NCI-H1436 (cell line): ENCODE measurements at places on chromosomes 11 and 22.
A peak's percentile ranks its signal among the peaks of the same experiment; 100 is the strongest.

DNA sequence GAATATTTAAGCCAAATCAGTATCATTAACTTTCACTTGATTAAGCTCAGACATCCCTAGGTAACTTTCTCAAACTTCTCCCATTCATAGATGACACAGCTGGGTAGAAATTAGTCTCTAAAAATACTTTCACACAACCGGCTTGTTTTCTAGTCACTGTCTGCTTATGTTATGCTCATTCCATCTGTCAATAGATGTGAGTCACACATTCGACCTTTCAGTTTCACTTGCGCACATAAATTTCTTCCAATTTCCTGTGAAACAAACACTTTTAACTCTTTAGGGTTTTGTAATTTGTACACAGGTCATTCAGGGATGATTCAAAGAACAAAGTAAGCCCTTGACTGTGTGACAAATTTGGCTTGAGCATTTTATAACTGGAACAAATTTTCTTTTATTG, 723.0 kb downstream of the KCNA4 start:
- DNase-seq = no peak

DNA sequence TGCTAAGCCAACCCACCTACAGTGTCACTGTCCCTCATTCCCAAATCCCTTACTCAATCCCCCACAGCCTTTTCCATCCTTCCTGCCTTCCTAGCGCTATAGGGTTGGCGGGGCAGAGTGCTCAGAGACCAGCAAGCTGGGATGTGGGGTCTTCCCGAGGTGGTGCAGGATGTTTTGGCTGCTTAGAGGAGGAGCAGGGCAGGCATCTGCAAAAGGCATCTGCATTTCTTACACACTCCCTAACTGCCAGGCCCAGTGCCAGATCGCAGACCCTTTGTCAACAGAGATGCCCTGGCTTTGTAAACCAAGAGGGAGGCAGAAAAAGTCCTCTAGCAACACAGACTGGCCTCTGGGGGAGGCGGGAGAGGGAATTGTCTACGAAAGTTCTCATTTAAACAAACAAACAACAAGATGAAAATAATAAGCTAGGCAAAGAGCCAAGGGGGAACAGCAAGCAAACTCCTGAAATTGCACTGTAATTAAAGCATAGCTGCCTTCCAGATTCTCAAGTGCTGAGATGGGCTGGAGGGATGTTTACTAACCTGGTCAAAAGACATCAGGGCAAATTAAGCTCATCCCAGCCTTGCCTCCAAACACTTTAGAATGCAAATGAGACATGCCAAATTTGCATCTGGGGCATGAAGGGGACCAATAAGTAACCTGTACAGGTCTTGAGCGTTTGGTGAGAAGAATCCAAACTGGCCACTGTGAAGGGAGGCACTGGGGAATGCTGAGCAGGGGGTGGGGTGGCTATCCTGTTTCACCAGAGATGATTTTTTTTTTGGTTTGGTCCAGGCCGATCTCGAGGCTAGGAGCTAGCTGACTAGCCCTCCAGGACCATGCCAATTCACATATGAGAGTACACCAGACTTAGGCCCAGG, 38.1 kb upstream of the ADA2 start:
- DNase-seq = peak; percentile 77

- DNase-seq = no peak
These were observed 455.3 kb downstream of the SOX6 start for GRCh38 chr11:15901054-15901453.

- peak; percentile 73 for DNase-seq
These were observed 252.7 kb downstream of the TMEM135 start for GRCh38 chr11:87290304-87290922.

DNA sequence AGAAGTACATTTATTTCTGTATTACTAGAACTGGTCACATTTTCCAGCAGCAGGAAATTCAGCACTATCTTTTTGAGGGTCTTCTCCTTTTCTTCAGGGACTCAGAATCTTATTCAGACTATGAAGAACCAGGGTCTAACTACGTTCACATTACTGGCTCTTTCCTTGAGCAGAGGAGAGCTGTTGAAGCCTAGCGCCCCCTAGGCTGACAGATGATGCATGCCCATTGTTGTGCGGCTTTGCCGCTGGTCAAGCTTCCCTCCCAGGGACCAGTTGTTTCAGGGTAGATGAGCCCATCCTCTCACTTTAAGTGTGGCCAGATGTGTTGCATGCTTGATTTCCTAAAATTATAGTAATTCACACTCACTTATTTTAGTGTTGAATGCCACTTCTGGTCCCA, 168.2 kb upstream of the PDGFD start:
- no peak for DNase-seq

DNA sequence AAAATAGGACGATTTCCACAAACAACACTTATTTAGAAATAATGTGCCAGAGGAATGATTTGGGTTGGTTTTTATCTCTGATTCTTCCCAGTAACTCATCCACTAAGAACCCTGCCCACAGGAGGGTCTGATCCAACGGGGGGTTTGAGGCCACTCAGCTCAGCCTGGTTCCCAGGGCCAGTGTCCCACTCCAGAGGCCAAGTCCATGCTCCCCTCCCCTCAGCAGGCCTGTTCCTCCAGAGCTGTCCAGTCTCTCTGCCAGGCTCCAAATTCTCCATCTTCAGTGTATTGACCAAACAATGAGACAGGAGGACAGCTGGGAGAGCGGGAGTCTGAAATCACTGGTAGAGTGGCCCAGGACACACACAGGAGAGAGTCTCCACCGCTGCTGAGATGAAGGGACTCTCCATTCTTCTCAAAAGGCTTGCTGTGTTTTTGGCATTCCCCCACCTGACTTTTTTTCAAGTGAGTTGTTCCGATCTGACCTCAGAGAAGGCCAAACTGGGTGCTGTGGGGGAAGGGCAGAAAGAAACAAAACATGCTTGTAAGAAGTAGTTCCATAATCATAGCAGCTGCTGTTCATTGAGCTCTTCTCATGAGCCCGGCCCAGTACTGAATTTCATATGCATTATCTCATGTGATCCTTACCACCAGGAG, 17.6 kb upstream of the SCN2B start:
- DNase-seq = no peak

DNA sequence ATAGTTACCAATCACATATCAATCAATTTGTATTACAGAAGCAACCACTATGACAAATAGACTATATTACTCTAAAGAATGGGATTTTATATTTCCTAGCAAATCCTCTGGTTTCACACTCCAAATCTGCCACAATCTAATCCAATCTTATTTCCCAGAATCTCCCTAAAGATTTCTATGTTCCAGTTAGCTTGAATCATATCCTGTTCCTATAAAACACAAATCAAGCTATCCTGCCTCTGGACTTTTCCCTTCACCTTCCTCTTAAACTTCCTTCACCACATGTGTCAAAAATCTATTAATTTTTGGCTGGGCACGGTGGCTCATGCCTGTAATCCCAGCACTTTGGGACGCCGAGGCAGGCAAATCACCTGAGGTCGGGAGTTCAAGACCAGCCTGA, 50.0 kb downstream of the PIK3C2A start:
- no peak for DNase-seq

DNA sequence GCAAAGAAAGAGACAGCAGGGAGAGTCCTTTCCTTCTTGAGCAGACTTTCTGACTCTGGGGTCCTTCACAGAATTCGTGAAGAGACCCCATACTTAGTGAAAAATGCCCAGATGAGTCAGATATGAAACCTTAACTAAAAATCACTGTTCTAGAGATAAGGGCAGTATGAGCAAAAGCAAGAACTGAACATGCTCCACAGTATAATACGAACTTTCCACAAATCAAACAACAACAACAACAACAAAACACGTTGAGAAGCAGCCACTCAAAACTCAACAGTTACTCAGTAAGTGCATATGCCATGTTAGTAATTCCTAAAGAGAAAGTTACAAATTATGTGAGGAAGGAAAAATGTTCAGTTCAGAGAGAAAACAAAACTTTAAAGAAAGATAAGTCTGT, 44.3 kb downstream of the PITPNB start:
- DNase-seq = no peak

GRCh38 chr22:47568700-47569099, 806.2 kb downstream of the TBC1D22A start:
- DNase-seq = no peak

- DNase-seq = no peak
These were observed 10.4 kb upstream of the CD81 start for GRCh38 chr11:2366733-2367132.

- peak; percentile 52 for DNase-seq
These were observed 43.2 kb upstream of the DLAT start for GRCh38 chr11:111982019-111982464.

DNA sequence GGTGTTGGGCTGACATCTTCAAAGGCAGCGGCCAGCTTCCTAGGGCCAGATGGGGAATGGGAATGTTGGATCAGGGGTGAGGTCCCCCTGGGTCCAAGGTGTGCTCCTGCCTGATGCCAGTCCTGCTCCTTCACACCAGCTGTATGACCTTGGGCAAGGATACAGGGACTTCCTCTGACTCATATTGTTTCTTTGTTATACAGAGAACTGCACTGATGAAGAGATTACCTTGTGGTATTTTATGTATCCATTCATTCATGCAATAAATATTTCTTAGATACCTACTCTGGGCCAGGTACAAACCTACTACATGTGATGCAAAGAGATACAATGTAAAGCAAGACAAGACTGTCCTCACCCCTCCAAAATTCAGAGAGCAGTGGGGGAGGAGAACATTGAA, 3.9 kb upstream of the OPCML start:
- DNase-seq = no peak

- DNase-seq = no peak
These were observed 1.6 kb downstream of the NFAM1 start for GRCh38 chr22:42430528-42431125.

GRCh38 chr11:20131788-20132666, 28.2 kb downstream of the DBX1 start:
- DNase-seq = no peak

GRCh38 chr22:37549704-37550059, 10.6 kb upstream of the CDC42EP1 start:
- DNase-seq = no peak

DNA sequence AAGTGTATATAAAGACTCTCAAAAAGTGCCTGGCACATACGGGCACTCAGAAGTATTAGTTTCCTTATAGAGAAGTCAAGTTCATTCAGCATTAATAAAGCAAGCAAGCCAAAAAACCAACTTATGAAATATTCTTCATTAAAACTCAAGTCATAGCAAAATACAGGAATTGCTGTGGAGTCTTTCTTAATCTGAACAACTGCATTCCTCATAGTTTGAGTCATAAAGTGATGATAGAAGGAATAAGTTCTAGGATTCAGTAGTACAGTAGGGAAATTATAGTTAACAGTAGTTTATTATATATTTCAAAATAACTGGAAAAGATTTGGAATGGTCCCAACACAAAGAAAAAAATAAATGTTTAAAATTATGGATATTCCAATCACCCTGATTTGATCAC, 200.3 kb downstream of the C11orf91 start:
- no peak for DNase-seq

DNA sequence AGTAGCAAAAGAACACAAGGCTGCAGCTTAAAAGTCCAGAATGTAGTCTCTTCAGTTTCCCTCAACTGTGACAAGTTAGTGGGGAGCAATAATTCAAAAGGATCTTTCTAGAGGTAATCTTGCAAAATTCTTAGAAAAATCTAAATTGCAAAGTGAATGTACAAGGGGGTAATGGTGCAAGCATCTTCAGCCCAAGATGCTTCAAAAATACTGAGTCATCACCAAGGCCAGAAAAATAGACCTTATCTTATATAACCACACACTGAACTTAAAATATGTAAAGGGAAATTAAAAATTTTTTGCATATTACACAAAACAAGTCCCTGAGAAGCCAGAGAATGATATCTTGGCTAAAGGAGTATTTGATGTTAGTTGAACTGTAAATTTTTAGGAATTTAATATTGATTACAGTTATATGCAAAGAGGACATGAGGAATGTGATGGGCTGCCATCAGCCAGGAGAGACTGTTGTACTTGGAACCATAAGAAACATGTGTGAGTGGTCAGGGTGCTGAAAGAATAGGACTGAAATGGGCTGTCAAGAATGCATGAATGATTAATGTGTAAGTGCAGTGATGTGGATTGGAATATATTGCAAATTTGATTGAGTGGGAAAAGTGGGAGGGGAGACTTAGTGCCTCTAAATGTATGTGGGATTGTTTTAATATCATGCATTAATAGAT, 85.7 kb upstream of the LIN7C start:
- DNase-seq = no peak

DNA sequence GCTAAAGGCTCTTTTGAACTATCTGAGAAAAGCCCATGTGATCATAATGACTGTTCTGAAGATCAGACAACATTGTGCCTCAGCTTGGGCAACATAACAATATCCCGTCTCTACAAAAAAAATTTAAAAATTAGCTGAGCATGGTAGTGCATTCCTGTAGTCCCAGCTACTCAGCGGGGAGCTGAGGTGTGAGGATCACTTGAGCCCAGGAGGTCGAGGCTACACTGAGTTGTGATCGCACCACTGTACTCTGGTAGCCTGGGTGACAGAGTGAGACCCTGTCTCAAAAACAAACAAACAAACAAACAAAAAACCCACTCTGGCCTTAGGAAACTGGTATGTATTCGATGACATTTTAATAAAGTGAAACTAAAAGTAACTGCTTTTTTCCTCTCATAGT, 1526.8 kb upstream of the TENM4 start:
- DNase-seq = no peak

DNA sequence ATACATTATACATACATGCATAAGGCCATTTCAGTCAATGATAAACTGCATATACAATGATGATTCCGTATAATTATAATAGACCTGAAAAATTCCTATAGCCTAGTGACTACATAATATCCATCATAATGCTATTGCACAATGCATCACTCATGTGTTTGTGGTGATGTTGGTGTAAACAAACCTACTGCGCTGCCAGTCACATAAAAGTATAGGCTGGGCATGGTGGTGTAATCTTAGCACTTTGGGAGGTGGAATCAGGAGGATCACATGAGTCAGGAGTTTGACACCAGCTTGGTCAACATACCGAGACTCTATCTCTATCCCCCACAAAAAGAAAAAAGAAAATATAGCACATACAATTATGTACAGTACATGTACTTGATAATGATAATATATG, 163.7 kb upstream of the DDI1 start:
- no peak for DNase-seq

- no peak for DNase-seq
These were observed 15.6 kb downstream of the TBC1D10A start for GRCh38 chr22:30310881-30311771.

GRCh38 chr22:36145881-36146280, 14.7 kb downstream of the APOL3 start:
- no peak for DNase-seq

- no peak for DNase-seq
These were observed 505 bp downstream of the ZNF214 start for GRCh38 chr11:7019500-7020182.

DNA sequence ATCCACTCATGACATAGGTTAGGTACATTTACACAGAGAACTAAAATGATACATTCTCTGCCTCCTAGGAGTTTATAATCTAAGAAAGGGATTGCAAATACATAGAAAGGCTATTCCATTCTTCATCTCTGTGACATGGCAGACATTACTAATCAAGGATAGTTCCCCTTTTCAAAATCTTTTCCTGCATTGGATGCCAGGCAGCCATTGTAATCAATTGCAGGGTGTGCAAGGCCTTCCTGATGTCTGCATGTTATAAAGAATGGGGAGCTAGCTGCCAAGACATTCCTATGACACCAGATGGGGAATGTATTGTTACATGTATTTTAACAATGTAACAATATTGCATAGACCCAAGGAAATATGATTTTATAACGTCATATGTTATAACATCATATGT, 82.0 kb downstream of the KIRREL3 start:
- no peak for DNase-seq

GRCh38 chr11:65992056-65992455, 9.9 kb downstream of the EIF1AD start:
- DNase-seq = no peak

- no peak for DNase-seq
These were observed 456.5 kb upstream of the ANO5 start for GRCh38 chr11:21736404-21736803.

GRCh38 chr11:100876815-100877520, 189.9 kb downstream of the ARHGAP42 start:
- DNase-seq = no peak
